Choroid plexus epithelial cell (primary cell): ENCODE measurements at places on chromosomes 5 and 9.

GRCh38 chr5:74179179-74179578 is 461.3 kb downstream of the ENC1 start:
- peak; percentile 91 for DNase-seq

DNA sequence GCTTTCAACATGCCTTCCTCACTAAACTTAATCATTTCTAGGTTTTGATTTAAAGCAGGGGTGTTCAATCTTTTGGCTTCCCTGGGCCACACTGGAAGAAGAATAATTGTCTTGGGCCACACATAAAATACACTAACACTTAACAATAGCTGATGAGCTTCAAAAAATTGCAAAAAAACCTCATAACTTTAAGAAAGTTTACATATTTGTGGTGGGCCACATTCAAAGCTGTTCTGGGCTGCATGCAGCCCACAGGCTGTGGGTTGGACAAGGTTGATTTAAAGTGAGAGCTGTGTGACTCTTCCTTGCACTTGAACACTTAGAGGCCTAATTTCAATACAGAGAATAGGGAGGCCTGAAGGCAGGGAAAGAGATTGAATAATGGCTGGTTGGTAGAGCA is 598.3 kb downstream of the EFNA5 start:
- peak; percentile 40 for DNase-seq

GRCh38 chr9:89419978-89420394 is 77.9 kb downstream of the SEMA4D start:
- DNase-seq = no peak

DNA sequence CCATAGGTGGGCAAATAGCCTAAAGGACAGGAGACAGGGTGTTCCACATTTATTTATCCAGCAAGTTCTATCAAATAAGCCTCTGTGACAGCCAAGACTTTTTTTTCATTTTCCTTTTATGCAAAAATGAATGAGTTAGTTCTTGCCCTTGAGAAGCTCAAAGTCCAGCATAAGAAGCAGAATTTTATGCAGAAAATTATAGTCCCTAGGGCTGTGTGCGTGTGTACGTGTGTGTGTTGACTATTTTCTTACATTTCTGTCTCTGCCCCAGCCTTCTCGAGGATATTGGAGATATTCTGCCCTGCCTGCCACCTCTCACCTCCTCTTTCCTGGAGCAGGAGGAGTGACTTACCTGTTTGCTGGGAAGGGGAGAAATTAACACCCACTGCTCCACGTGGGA is 221.9 kb downstream of the SREK1 start:
- DNase-seq = no peak

DNA sequence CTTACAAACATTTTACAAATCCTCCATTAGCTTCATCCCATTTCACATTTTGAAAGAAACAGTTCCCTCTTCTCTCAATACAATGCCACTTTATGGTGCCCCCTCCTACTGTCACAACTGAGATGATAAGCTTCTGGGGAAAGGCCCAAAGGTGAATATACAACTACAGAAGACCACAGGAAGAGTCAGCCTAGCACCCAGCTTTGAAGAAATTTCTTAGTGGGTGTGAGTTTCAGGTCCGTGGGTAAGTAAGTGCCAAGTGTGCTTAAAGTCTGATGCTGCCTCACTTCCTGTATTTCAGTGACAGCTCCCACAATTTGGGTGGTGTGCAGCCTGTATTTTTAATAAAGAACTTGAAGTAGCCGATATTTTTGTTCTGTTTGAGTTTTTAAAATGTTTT is 68.1 kb downstream of the ARHGEF28 start:
- no peak for DNase-seq

DNA sequence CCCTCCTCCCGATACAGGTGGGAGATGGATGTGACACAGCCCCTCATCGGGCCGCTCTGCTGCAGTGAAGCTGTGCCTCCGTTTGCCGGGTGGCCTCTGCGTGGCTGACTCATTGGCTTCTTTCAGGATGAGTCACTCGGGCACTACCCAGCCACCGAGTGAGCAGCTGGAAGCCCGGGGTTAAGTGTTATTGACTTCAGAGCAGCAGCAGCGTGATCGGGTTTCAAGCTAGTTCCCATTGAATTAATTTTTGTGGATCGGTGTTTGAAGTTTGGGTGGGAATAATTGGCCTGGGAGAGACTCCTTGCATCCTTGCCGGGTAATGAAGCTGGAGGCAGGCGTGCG is 266.4 kb upstream of the IRX4 start:
- peak; percentile 80 for DNase-seq

GRCh38 chr5:137015540-137016116 is 483.5 kb downstream of the SPOCK1 start:
- no peak for DNase-seq

DNA sequence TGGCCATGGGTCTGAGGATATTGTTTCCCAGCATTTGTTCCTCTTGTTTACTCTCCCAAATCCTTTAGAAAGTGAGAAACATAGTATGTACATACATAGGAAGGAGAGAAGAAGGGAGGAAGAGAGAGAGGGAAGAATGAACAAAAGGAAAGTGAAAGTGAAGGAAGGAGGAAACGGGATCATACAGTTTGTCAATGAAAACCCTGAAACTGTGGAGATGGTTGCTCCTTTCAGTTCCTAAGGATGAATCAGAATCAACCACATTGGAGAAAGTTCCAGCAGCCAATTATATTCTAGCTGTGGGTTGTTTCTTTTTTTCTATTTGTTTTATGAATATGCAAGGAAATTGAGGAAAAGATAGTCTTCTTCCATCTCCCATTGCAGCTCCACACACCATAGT is 396.5 kb downstream of the MLLT3 start:
- DNase-seq = no peak

- DNase-seq = no peak
Measured at GRCh38 chr9:121784731-121785411, 133.4 kb downstream of the DAB2IP start.

GRCh38 chr9:96559339-96559943 is 60.2 kb downstream of the CDC14B start:
- no peak for DNase-seq

GRCh38 chr9:133569891-133570690 is 35.6 kb downstream of the ADAMTSL2 start:
- DNase-seq = no peak

DNA sequence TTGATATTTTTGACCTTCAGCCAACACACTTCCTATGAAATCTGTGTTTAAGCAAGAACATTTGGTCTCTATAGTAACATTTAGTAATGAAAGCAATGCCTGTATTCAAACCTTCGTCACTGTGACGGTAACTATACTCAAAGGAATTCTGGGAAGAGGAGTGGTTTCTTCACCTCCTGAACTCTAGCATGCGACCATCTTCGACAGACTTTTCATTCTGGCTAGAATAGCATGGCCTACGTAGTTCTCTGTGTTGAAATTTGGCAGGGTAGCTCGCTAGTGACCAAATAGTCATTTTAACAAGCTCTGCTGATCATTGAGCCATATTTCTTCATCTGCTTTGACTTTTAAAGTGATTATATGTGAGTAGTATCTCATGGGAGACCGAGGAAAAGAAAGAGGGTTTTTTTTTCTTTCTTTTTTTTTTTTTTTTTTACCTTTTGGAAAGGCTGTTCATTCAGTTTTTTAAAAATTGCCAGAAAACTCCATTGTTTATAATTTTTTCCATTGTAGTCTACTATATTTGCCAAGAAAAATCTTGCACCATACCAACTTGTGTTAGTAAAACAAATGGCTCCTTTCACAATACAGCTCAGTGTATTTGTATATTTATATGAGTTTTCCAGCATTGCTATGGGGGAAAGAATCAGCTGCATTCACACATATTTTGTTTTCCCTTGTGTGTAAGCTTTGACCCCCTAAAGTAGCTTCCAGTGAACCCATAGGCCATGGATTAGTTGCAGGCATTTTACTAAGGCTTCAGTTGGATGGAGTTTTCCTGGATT is 166.8 kb downstream of the NNT start:
- peak; percentile 89 for DNase-seq

- DNase-seq = peak; percentile 86
Measured at GRCh38 chr5:59275510-59276324, 617.8 kb downstream of the PDE4D start.

DNA sequence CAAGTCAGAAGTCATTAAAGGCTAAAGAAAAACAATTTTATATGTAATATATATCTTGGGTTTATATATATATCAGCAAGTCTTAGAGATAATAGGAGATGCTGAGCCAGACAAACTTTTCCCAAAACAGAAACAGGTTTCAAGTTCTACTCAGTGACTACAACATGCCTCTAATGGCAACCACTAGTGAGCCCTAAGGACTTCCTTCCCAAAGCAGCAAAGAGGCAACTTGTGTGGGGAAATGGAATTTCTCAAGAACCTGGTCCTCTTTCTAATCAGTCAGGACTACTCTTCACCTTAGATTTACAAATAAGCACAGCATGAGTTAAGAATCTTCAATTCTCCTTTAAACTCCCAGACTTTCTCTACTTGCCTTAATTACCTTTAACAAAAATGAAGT is 17.6 kb downstream of the RNF38 start:
- DNase-seq = peak; percentile 13

DNA sequence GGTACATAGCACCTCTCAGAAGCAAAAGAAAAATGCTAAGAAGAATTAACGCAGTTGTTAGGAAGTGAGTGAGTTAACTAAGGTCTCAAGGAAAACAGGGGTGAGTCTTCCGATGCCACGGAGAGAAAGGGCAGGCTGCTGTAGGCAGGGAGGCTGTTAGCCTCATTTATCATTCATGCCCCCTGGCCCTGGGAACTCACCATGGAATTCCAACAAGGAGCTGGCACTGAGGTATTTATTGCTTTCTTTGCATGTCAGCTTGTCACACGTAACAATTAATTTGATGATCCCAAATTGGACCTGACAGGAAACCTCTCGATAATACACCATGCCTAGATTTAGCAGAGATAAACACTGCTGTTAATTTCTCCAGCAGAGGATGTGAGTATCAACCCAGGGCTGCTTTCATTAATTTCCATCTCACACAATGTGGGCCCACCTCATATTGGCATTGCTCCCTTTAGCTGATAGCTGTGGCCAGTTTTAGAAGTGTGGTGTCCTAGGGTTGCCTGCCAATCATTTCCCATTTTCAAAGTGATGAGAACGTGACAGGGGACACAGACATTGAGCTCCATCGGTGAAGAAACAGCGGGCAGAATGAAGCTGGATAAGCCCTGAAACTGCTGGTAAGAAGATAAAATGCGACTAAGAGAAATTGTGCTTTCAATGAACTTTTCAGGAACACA is 45.3 kb downstream of the DAP start:
- DNase-seq = no peak

DNA sequence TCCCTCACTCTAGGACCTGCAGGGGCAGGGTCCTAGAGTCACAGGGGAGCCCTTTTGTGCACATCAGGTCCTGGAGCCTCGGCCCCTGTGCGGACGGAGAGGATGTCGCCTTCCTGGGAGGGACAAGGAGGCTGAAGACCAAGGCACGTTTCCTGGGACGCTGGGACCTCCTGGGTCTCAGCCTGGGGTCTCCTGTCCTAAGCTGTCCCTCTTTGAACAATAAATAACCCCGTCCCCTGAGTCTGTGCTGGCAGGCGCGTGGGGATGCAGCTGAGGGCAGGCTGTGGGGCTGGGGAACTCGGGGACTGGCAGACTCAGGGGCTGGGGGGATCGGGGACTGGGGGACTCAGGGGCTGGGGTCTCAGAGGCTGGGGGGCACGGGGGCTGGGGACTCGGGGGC is 31.1 kb downstream of the PAEP start:
- DNase-seq = no peak

DNA sequence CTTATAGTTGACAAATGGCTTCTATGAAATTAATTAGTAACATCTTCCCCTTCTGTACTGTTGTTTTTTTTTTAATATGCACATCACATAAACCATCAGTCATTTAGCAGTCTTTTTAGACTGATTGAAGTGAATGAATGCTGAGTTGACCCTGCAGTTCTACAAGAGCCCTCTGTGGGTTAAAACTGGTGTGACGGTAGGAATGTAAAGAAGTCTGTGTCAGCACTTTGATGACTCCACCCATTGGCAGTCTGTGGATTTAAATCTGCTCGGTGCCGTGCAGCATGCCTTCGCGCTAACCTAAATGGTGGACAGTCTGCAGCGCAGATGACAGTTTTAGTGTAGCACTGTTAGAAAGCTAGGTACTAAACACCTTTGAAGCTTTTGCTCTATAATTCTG is 3.1 kb downstream of the GTF3C4 start:
- peak; percentile 70 for DNase-seq

DNA sequence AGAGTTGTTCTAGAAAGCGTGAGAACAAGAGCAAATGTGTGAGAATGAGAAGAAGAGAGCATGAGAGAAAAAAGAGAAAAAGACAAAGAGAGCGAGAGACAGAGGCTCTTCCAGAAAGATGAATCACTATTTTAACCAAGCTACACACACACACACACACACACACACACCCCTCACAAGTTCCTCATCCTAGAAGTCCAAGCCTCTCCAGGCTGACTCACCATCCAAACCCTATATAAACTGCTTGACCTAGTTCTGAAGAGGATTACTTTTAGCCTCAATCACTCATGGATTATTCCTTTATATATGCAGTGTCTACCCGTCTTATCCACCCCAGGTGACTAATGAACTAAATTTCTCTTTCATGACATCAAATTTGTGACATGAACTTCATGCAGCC is 37.6 kb downstream of the C9orf57 start:
- DNase-seq = peak; percentile 83

DNA sequence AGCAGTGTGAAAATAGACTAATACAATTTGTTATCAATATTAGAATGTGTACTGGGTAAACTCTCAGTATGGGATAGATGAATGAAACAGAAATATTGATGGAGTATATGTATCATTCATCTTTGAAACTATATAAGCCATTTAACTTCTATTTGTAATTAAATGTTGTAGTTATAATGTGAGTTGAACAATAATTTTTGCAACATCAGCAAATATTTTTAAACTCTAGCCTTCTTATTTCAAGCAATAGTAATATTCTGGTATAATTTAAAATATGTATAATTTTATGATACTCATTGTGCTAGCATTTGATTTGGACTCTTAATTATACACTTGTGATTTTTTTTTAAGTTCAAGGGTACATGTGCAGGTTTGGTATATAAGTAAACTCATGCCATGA is 59.6 kb upstream of the RGMB start:
- DNase-seq = no peak

GRCh38 chr5:133990396-133990795 is 14.4 kb downstream of the VDAC1 start:
- DNase-seq = no peak

GRCh38 chr9:137534256-137535119 is 15.7 kb downstream of the PNPLA7 start:
- peak; percentile 85 for DNase-seq

- DNase-seq = no peak
Measured at GRCh38 chr9:82651474-82651873, 411.5 kb downstream of the RASEF start.

DNA sequence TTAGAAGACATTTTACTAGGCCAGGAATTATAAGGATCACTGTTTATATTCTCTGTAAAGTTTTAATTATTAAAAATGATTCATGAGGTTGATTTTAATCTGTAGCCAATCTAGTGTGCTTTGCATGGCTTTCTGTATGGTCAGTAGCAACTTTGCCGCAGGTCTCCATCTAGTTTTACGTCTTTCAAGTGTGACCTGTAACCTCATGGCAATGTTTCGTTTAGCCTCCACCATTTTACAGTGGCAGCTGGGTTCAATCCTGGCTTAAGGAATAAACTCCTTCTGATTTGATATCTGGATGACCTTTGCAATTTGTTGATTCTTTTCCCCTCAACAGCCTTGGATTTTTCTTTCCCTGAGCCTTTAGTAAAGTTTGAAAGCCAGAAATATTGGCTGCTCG is 434.5 kb upstream of the CDH9 start:
- no peak for DNase-seq

GRCh38 chr9:15369238-15369637 is 53.4 kb upstream of the SNAPC3 start:
- DNase-seq = no peak

- peak; percentile 89 for DNase-seq
Measured at GRCh38 chr9:134807716-134808446, 72.7 kb upstream of the FCN2 start.
